ENCODE measurements at places on chromosomes 2 and 18.

DNA sequence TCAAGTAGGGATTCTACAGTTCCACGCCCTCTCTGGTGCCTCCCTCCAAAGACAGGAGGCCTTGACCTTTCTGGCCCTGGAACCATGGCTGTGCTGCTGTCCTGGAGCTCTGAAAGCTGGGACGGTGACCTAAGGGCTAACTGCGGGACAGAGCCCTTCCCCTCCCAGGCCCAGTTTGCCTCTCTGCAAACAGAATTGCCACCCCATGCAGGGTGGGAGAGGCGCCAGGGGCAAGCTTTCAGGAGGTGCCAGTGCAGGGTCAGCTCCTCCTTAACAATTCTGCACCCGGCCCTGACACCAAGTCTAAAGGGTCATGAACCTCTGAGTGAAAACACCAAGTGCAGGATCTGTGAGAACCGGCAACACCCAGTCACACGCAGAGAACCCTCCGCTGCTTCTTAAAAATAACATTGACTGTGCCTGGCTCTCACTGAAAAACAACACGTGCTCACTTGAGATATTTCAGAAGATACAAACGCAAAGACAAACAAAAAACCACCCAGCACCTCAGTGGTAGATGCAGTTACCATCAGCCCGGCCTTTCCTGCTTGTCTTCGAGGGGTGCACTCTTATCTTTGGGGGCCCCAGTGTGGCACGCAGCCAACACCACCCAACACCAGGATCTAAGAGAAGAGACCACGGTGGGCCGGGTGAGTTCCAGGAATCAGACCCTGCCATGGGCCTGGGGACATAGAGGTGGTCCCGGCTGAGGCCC lies 1.1 kb upstream of the SNED1 start:
- DNase-seq: no peak

DNA sequence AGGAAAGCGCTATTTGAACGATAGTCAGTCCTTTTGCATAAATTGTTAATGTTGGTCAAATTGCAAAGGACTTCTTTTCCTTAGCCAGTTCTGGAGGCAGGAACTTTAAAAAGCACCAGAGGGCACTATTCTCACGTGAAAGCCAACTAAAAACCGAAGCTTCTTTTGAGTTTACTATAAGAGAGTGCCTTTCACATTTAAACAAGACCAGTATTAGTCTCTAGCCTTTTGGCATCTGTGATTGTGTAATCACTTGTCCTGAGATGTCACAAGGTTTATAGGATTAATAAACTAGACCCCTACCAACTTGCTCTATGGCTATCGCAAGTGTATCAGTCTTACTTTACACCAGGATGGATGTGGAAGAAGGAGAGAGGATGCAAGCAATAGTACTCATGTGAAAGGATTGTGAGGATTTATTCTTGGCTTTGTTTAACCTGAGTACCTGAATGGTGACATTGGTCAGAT lies 14.4 kb upstream of the STAT4 start:
- no peak for DNase-seq

DNA sequence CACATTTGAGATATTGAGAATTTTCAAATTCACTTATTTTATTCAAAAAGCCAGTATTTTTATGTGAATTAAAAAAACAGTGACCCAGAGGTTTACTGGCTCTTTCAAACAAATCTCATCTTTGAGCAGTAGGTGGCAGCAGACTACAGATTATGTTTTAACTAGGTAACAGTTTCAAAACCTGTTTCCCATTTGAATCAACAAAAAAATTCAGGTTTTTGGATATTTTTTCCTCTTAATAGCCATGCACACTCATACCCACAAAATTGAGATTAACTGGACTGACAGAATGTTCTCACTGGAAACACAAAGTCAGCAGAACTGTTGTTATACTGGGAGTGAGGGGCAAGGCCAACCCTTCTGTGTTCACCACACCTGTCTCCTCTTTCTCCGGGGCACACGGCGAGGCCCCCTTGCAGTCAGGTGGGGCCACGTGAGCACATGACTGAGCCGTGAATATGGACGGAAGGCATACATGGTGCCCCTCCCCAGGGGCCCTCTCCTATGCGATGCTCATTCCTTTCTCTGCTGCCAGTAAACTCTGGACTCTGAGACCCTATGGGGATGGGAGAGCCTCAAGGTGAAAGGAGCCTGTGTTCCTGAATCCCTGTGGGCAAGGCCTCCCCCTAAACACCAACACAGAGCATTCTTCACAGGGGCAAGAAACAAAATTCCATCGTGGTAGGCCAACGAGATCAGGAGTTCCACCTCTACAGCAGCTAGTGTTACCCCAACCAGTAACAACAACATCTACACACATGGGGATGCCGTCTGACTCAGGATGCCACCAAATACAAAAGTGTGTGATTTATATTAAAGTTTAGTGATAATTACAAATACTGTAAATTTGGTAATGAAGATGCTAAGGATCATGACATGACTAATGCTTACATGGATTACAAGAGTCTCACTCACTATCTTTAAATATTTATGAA lies 80.4 kb downstream of the LPIN2 start:
- DNase-seq: no peak

DNA sequence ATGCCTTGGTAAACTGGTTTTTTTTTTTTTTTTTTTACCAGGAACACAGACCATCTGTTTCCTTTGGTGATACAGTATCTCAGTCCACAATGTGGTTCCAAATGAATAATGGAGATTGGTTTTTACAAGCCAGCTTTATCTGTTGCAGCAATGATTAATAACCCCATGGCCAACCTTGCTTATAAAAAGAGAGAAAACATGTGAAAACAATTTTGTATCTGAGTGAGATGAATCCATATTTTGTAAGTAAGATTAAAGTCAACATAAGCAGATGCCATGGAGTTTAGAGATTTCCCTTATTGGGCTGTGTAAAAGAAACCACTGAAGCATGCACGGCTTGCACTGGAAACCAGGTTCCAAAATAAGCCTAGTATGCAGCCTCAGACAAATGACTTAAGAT lies 108.6 kb upstream of the CNTNAP5 start:
- DNase-seq: no peak

DNA sequence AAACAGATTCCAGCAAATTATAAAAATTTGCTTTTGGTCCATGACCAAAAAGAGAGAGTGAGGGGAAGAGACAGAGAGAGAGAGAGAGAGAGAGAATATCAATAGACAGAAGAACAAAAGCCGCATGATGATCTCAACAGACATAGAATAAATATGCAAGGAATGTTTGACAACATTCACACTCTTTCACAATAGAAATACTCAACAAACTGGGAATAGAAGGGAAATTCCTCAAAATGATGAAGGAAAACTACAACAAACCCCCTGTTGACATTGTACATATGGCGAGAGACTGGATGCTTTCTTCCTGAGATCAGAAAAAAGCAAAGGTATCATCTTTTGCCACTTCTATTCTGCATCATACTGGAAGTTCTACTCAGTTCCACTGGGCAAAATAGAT lies 309.7 kb downstream of the RAD51AP2 start:
- no peak for DNase-seq

DNA sequence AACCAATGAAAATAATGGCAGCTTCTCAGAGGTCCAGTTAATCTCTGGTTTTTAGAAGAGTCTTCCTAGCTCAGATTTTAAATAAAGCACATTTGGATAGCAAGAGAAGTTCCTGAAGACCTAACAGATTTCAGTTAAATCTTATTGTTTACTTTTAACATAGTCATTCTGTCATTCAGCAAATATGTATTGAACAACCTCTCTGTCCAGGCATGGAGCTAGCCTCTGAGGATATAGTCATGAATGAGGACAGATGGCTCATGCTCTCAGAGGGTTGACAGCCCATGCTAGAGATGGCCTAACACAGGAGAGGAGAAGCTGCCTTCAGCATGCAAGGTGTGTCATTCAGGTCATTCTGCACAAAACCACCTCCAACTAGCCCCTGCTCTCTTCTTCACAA lies 6.2 kb downstream of the CCBE1 start:
- no peak for DNase-seq

- DNase-seq: no peak
Measured at GRCh38 chr18:11288401-11288800, 139.0 kb upstream of the PIEZO2 start.

- no peak for DNase-seq
Measured at GRCh38 chr2:161166538-161167409, 6.5 kb downstream of the TANK start.

DNA sequence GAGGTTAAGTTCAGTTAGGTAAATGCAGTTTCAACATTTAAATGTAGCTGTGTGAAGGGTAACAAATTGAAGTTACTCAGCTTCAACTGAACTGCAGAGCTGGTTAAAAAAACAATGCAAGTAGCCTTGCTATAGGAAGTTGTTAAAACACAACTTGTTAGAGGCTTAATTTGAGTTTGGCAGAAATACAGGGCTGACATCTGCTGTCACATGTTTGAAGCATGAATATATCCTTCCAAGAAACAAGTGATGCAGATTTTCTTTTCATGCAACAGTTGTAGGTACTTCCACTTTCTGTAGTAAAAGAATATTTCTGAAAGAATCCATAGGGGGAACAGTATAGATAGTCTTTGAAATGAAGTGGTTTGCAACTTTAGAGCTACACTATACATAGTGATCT lies 208.7 kb upstream of the RASGRP3 start:
- no peak for DNase-seq

DNA sequence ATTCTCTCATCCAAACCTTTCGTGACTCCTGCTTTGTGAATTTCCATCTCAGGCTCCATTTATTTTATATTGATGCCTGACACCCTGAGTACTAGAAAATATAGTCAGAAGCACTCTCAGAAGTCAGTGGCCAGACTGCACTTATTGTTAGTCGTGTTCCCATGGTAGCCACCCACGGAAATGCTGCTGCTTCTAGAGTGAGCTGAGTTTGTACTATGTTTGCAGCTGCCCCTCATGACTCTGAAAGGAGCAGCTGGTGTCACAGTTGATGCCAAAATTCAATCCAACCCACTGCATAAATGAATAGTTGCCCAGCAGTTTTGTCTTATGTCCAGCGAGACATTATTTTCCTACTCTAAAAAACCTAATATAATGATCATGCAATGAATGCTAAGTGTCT lies 265.2 kb upstream of the SPHKAP start:
- no peak for DNase-seq

- DNase-seq: no peak
Measured at GRCh38 chr2:204226305-204226880, 289.8 kb downstream of the ICOS start.

DNA sequence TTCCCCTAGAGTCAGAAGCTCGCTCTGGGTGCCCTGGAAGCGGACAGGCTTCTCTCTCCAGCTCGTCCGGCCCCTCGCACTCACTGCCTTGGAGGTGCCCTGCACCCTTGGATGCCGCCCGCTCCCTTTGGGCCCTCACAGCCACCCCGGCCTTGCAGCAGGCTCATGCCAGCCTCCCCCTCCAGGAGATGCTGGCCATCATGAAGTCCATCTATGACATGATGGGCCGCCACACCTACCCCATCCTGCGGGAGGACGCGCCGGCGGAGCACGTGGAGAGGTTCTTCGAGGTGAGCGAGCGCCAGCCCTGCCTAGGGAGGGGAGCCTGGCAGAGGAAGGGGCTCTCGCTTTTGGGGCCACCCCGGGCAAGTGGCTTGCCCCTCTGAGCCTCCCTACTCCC lies 20.3 kb upstream of the FAHD2A start:
- DNase-seq: no peak

DNA sequence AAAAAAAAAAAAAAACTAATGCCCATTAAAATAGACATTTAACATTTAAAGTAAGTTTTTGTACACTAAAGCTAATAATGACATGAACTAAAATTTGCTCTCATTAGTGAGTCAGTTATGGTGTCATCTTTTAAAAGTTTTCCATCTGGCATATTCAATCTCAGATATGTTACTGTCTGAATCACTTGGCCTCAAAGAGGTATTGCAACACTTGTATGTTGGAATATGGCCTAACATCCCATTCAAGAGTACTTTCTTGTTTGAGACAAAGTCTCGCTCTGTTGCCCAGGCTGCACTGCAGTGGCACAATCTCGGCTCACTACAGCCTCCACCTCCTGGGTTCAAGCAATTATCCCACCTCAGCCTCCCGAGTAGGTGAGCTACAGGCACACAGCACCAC lies 169.7 kb downstream of the TMEM163 start:
- DNase-seq: no peak

DNA sequence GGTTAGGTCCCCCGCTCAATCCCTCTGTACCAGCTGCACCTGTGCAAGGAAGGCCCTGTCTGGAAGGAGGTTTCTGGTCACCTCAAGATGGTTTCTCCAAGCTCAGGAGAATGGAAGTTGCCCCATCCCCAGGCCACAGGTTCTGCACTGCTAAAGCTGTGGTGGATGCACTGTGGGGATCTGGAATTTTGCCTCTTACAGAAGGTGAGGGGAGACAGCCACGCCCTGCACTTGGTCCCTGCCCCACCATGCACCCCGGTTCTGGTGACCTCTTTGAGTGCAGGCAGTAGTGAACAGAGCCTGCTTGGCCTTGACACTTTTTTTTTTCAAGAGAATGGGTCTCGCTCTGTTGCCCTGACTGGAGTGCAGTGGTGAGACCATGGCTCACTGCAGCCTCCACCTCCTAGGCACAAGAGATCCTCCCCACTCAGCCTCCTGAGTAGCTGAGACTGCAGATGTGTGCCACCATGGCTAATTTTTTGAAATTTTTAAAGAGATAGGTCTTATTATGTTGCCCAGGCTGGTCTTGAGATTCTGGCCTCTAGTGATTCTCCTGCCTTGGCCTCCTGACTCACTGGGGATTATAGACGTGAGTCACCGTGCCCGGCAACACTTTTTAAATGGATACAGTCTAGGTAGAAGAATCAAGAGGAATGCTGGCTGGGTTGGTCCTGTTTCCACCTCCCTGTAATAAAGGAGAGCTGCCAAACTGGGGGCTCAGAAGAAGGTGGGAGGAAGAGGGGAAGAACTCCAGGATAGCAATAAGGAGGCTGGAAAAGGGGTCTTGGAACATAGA lies 5.8 kb upstream of the NT5DC4 start:
- no peak for DNase-seq

GRCh38 chr2:42117923-42118753 lies 51.0 kb upstream of the EML4 start:
- DNase-seq: no peak

DNA sequence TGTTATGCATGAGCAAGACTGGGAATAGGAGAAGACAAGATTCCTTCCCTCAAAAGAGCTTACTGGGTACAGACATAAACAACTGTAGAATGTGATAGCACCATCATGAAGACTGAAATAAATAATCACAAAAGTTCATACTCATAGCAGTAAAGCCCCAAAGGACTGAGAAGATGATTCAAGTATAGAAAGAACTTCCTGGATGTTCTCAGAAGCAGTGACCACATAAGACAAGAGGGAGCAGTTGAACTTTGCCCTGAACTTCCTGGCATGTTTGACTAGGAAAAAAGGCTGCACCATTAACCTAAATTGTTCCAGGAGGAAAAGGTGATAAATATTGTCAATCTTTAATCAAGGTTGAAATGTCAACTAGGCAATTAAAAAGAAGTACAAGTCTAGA lies 57.8 kb upstream of the CCDC141 start:
- no peak for DNase-seq

Data from stimulated activated CD8-positive, alpha-beta memory T cell treated with anti-CD3 and anti-CD28 coated beads, Interleukin-7, amount 100 ng/mL, for 1 hour (primary cell).